GM13977 (cell line): ENCODE measurements at places on chromosomes 1 and 21.

DNA sequence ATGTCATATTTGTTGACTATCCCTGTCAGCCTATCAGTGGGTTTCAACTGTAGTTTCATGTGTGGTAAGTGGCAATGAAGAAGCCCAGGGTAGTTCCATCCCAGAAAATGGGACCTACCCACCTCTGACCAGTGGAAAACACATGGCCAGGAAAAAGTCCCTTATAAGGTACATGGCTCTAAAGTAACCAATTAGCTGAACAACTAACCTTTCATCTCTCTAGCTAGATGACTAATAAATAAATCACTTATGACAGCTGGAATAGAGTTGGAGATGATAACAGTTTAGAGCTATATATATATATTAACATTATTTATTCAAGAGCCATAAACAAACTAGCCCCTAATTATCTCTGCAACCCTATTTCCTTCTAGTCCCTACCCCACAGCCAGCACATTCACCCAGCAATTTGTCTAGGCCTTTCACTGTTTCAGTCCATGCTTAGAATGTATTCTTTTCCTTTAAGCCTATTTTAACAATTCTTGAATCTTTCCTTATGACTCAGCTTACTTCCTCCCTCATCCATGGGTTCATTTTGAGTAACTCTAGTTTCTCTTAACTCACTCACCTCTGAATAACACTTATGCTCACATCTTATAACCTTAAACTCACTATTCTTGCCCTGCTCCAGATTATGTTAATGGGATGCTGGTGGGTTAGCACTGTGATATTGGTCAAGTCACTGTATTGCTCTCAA, 83.7 kb downstream of the TNFSF18 start:
- DNase-seq = no peak

DNA sequence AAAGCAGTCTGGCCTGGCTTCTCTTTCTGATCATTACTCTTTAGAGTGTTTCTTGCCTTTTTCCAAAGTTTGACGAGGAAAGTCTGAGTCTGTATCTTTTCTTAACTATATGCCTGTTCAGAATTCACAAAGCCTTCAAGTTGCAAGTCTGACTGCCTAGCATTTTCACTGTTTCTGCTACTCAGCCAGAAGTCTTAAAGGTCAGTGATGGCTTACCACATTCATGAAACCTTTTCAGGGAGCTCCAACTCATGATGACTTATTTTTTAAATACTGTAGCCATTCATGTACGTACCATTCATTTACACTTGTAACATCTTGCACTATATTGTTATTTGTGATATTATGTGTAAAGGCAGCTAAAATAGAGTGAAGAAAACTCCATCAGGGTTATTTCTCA, 58.2 kb downstream of the TNFSF4 start:
- DNase-seq = no peak

GRCh38 chr1:58779801-58780382, 4.0 kb downstream of the JUN start:
- no peak for DNase-seq

DNA sequence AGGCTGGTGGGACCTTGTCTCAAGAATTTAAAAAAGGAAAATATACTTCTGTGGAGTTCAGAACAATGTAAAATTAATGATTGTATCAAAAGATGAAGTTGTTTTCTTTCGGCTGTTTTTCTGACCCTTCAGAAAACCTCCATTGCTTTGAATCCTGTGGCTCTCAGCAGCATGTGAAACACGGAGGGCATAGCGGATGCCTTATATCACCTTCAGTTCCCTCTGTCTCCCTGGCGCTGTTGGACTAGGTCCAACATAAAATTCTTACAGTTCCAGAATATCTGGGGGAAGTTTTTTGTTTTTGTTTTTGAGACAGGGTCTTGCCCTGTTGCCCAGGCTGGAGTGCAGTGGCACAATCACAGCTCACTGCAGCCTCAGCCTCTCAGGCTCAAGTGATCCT, 7.4 kb downstream of the ZBTB8A start:
- DNase-seq = no peak

DNA sequence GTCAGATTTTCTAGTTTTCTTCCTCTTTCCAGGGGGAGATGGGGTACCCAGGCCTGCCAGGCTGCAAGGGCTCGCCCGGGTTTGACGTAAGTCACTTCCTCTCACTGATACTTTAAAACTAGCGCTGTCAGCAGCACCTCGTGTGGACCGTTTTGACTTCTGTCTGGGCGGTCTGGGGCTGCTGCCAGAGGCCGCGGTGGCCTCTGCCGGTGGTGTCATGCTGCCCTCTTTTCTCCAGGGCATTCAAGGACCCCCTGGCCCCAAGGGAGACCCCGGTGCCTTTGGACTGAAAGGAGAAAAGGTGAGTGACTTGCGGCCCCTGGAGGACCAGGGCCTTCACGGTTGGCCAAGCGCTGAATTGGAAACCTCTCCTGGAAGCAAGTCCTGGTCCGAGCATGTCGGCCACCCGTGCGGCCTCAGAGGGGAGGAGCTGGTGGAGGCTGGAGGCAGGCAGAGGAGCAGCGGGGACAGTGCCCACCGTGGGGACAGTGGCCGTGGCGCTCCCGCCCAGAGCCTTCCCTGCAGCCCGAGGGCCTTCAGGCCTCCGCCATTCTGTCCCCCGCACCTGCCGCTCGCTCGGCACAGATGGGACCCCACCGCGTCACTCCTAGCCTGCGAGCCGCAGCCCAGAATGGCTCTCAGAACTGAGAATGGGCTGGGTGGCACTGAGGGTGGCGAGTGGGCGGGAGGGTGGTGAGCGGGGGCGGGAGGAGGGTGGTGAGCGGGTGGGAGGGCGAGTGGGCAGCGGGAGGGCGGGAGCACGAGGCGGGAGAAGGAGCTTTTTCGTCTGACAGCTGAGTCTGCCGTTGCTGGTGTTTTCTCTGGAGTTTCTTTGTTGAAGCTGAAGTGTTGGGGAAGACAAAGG, 9.4 kb downstream of the COL6A1 start:
- DNase-seq = no peak

DNA sequence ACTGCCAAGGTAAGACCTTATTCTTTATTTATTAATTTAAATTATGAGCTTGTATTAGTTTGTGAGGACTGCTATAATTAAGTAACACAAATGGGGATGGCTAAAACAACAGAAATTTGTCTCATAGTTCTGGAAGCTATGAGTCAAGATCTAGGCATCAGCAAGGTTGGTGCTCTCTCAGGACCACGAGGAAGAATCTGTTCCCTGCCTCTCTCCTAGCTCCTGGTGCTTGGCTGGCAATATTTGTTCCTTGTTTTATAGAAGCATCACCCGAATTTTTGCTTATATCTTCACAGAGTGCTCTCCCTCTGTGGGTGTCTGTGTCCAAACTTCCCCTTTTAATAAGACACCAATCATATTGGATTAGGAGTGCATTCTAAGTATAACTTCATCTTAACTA, 41.4 kb upstream of the CCDC190 start:
- DNase-seq = no peak

- no peak for DNase-seq
These were observed 2.1 kb downstream of the DNAH14 start for GRCh38 chr1:224931605-224932004.

- DNase-seq = peak; percentile 58
These were observed 18.3 kb downstream of the PPT1 start for GRCh38 chr1:40078512-40079333.

DNA sequence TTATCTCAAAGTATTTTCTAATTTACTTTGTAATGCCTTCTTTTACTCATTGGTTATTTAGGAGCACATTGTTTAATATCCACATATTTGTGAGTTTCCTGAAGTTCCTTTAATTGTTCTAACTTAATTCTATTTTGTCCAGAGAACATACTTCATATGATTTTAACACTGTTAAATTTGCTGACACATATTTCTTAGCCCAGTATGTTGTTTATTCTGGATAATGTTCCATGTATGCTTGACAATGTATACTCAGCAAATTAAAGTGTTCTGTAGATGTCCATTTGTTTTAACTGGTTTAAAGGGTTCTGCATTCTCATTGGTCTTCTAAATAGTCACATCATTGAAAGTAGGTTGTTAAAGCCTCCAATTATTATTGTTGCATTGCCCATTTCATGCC, 643.7 kb upstream of the NR5A2 start:
- no peak for DNase-seq

DNA sequence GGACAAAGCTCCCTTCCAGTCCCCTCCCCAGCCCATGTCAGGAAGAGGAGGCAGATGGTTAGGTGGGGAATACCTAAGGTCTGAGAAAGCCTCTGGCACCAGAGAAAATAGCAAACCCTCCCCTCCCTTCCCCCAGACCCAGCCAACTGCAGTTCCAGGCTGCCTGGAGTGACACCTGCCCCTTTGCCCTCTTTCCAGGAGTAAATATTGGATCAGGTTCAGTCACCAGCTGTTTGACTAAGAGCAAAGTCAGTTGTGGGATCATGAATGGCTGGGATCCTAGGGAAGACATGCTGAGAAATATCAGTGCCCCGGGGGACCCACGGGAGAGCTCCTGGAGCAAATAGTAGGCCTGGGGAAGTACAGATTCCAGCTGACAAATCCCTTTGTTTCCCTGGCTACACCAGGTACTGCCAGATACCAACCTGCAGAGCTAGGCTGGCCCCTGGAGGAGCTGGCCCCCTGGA, 12.2 kb upstream of the CDK18 start:
- no peak for DNase-seq

GRCh38 chr1:84847253-84848250, 45.5 kb downstream of the LPAR3 start:
- no peak for DNase-seq

DNA sequence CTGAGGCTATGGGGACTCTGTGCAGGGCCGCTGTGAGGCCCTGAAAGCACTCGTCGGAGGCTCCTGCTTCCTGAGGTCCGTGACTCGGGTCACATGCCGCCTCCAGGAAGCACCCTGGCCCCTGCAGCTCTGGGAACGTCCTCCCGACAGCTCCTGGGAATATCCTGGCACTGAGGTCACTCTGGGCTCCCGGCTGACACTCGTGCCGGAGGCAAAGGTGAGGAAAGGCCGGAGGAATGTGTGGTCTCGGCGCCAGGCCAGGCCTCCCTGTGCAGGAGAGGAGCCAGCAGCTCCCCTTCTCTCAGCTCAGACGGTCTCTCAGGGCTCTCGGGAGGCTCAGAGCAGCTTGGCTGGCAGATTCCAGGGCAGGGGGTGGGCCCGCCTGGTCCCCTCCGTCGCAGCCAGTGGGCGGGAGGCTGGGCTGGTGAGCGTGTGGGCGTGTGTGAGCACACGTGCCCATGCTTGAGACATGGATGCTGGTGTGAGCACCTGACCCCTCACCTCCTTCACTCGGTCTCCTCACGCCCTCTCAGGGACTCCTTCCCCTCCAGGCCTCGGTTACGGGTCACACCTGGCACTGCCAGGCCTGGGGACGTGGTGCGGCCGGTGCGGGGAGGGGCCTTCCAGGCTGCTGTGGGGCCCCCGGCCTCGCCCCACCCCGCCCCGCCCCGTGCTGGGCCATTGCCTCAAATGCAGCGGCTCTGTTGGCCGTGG, 5.5 kb upstream of the RNF223 start:
- DNase-seq = peak; percentile 75

GRCh38 chr1:20137604-20138003, 1.5 kb upstream of the PLA2G2F start:
- no peak for DNase-seq

DNA sequence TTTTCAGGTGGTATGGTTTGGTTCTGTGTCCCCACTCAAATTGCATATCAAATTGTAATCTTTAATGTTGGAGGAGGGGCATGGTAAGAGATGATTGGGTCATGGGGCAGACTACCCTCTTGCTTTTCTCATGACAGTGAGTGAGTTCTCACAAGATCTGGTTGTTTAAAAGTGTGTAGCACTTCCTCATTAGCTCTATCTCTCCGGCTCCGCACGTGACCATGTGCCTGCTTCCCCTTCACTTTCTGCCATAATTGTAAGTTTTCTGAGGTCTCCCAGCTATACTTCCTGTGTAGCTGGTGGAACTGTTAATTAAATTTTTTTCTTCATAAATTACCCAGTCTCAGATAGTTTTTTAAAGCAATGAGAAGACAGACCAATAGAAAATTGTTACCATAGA, 843.2 kb downstream of the AMY1C start:
- no peak for DNase-seq

- DNase-seq = no peak
These were observed 36.7 kb upstream of the PLXNA2 start for GRCh38 chr1:208280681-208281450.

GRCh38 chr1:160162931-160163330, 11.5 kb downstream of the ATP1A4 start:
- DNase-seq = no peak

DNA sequence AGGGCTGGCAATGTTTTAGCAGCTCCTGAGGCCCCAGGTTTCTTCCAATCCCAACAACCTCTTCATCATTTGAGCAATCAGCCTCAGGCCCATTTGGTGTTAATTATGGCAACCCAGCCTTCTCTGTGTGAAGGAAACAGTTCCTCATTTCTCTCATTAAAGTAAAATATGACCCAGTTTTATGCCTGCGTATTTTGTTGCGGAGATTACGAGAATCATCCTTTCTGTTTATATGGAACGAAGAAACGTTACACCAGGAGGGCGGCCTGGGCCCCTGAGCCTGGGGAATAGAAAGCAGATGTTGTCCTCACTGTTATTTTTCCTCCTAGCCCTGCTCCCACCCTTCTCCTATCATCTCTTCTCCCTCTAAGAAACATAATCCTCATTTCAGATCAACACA, 332.2 kb upstream of the USP24 start:
- no peak for DNase-seq

DNA sequence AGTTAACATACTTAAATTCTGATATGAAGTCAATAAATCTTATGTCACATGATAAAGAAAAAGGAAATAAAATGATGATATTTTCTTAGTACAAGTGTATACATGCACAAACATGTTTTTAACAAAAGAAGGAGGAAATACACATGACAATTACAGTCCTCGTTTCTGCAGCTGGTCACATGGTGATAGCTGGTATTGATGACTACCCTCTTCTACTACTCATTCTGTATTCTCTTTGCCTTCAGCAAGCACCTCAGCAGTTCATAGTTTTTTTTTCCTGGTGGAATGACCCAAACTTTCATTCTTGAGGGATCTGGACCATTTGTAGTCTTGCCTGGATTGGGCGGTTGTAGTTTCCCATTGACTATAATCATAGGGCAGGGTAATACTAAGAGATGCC, 64.4 kb upstream of the CFAP126 start:
- no peak for DNase-seq

DNA sequence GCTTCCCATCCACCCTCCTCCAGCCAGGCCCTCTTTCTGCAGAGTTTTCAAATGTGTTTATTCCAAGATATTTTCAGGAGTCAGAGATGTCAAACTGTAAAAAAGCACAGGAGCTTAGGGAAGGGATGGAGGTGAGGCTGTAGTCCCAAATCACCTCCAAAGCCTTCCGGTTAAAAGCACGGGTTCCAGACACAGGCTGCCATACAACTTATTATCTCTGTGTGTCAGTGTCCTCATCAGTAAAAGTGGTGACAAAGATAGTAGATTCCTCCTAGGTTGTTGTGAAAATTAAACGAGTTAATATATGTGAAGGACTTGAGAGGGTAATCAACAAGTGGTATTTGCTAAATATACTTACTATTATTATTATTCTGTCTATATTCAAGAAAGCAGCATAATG, 15.1 kb downstream of the S100A7A start:
- DNase-seq = no peak

DNA sequence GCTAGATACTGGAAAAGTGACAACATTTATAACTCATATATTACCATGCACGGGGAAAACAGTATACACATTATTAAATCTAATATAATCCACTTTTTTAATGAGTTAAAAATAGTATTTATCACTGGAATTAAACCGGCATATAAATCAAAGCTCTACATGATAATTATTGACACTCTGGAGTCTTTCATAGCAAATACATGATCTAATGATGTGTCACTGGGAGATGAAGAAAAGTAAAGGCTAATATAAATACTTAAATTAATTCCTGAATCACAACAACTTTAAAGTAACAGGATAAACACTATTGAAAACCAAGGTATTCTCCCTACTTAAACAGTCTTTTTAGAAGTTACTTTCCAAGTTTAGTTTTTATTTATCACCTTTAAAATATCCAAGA, 52.4 kb upstream of the ASPM start:
- DNase-seq = no peak
